ENCODE measurements at places on chromosomes 7 and 10.
A peak's percentile ranks its signal among the peaks of the same experiment; 100 is the strongest.

DNA sequence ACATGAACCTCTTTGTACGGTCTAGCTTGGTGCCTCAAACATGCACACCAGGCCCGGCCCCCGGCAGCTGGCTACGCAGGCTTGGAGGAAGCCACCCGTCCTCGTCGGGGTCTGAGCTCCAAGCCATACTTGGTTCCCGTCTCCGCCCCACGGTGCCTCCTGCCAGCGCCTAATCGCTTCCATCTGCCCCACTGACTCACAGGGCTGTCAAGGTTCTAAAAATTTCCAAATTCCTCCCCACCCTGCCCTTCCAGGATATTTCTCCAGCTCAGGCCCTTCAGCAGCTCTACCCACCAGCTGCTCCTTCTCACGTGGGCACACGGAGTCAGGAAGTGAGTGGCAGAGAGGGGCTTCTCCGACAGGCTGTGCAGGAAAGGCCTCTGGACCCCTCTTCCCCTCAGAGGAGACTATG is 38.8 kb downstream of the TMEM270 start:
- DNase-seq = no peak

DNA sequence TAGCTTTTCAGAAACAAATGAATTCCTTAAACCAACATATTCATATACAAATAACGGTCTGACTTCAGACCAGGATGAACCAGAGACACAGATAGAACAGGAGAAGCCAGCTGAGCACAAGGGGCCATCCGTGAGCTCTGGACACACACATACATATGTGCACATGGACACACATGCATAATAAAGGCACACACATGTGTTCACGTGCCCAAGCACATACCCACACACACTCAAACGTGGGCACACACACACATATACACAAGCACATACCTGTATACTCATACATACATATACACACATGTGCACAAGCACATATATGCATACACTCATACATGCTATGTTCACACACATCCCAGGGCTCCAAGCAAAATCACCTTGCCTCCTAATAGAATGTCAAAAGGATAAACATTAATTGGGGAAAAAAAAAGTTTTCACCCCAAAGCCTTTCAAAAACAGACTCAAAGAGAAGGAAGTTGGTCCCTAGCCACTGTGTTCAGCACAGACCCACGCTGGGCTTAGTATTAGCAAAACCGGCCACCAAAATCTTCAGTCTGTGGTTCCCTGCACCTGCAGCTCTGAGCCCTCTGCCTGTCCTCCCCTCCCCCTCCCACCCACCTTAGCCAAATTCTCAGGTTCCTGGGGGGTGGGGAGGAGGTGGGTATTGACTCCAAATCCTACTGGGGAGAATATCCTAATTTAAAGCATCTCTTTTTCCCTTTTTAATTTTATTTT is 100.4 kb upstream of the MACROH2A2 start:
- DNase-seq = no peak

DNA sequence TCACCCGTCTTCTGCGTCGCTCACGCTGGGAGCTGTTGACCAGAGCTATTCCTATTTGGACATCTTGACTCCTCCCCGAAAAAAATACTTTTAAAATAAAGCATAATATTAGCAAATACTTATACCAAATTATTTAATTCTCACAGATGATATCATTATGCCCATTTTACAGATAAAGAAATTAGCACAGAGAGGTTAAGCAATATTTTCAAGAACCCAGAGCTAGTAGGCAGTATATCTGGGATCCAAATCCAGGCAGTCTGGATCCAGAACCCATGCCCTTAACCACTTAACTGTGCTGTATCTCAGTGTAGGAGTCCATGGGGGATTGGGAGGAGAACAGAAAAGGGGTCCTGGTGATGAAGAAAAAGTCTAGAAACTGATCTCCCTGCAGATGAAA is 6.1 kb downstream of the IQUB start:
- DNase-seq = no peak

DNA sequence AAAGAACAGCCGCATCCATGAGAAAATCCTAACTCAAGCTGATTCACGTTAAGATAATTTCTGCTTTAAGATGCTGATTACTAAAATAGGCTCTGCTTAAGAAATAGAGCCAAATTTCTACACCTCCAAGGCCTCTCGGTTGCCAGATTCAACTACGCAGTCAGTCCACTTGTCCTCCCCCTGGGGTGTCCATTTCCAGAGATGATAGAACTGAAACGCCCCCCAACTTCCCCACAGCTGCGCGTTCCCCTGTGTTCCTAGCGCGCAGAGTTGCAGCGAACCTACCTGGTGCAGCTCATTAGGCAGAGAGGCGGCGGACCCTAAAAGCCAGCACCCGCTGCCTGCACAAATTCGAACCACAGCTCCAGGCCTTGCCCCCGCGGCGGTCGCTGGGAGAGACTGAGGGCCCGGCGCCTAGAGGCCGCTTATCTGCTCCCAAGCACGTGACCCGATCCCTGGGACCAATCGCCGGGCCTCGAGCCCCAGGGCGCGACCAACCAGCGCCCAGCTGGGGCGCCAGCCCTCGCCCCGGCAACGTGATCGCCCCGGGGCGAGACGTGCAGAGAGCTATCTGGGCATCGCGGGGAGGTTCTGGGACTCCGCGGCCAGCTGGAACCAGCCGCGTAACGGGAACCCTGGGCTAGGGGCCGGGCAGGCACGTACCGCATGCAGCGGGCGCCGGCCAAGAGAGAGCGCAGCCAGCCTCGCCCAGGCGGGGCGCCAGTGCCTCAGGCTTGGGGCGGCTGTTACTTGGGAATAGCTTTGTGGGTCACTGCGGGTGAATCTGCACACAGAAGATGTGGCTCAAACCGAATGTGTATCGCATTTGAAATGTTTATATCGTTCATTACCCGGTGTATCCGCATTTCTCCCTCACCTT is at the start of gene PPP1R3C:
TSS of gene PPP1R3C (minus strand) at position 401 of the 880 bp plus-strand sequence. CDS start at position 299, 102 bp downstream.
- DNase-seq = peak; percentile 35

- DNase-seq = no peak
These were observed 75.6 kb upstream of the TCERG1L start for GRCh38 chr10:131387018-131387529.

- DNase-seq = no peak
These were observed 124.6 kb downstream of the CCNY start for GRCh38 chr10:35460852-35461460.

DNA sequence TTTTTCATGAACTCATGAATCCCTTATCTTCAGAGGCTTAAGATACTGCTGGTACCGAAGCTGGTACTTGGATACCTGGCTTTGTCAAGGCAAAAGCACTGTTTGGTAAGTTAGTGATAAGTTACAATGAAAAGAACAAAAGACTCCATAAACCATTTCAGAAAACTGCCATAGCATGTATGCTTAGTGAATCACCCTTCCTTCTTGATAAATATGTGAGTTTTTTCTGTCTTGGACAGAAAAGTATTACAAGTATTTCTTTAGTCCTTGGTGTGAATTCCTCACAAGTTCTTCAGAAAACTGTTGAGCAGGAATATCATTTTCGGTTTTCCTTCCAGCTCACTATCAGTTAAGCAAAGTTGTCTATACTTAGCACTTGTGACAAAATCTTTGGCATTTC is 25.6 kb downstream of the PUS7 start:
- DNase-seq = no peak

DNA sequence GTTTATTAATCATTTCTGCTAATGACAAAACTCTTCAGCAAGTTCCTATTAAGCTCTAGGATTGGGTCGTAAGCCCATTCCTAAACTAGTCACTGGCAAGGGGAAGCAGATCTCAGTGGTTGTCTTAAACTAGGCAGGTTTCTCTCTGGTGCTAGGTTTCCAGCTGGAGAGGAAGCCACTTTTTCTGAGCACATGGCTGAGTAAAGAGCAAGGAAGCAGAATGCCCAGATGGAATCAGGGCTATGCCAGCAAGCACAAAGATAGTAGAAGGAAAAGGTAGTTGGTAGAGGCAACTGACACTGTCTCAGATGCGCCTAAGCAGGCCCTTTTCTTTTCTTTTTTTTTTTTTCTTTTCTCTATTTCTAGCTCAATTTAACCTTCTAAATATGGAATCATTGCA is 224.9 kb downstream of the EXOC4 start:
- DNase-seq = no peak

DNA sequence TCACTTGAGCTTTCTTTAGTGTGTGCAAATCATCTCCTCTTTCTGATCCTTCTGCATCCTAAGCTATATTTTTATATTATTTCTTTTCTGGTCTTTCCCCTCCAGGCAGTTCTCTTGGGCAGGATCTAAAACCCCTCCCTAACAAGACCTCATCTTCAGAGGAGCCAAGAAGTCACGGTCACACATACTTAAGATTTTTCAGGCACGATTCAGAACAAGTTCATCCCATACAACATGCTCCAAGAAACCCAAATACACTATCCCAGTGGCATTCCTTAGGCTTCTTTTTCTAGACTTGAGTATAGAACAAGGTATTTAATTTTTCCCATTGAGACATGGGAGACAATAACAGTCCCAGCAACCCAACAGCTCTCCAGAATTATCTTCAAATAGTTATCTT is 1251.5 kb downstream of the DNAJB9 start:
- DNase-seq = no peak

DNA sequence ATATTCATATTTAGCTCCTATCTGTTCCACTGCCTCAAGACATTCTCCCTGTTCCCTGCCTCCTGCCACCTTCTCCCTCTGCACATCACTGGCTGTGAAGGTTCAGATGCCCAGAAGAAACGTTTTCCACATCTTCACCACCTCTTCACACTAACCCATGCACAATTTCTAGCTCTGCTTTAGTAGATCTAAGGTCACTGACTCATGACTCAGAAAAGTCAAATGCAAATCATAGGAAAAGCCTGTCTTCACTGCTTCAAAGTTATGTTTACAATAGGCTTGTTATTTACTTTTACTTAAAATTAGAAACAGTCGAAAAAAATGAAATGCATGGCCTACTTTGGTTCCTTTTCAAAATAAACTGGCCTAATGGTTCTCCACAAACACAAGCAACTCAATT is 2.5 kb downstream of the SCRN1 start:
- no peak for DNase-seq

GRCh38 chr7:114922026-114922651 is at the start of gene MDFIC:
TSS of gene MDFIC (plus strand) at chr7:114922094. CDS start at chr7:114923034, 940 bp downstream.
- peak; percentile 57 for DNase-seq

DNA sequence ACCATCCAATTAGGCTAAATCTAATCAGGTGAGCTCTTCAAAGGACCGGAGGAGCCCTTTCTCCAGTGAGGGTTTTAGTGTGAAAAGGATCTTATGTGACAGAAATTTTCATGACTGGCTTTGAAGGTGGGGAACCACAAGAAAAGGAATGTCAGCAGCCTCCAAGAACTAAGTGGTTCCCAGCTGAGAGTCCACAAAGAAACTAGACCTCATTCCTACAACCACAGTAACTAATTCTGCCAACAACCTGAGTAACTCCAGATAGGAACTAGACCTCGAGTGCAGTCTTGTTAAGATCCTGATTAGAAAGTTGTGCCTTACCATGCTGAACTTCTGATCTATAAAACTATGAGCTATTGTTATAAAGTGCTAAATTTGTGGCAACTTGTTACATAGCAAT is 51.3 kb downstream of the PCLO start:
- DNase-seq = no peak

DNA sequence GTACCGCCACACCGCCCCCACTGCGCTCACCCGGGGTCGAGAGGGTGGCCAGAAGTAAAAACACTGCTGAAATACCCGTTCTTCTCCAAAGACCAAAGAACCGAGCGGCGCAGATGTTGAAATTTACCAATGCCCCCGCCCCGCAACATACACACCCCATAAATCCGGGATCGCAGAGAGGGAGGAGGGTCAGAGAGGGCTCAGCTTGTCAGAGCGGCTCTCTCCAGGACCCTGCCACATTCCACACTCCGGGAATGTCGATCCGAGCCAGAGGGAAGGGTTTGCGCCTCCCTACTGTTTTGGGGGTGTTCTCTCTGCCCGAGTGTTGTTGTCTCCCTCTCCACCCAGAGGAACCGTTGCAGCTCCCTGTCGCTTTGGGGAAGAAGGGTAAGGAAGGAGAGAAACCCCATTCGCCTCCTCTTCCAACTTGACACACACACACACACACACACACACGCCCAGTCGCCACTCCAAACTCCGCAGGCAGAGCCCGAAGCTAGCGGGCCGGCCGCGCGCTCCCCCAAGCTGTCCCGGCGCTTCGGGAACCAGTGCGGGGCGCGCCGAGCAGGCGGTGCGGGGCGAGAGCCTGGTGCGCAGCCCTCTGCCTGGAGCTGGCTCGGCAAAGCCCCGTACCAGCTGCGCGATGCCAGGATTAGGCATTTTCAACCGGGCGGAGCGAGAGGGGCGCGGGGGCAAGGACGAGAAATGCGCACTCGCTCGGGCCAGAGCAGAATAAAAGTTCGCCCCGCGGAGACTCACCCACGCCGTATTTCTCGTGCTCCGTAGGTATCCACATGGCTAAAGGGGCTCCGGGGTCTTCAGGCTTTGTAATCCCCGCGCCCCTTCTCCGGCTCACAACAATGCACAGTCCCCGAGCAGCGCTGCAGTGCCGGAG is 609 bp downstream of the DOCK4 start:
- DNase-seq = no peak

DNA sequence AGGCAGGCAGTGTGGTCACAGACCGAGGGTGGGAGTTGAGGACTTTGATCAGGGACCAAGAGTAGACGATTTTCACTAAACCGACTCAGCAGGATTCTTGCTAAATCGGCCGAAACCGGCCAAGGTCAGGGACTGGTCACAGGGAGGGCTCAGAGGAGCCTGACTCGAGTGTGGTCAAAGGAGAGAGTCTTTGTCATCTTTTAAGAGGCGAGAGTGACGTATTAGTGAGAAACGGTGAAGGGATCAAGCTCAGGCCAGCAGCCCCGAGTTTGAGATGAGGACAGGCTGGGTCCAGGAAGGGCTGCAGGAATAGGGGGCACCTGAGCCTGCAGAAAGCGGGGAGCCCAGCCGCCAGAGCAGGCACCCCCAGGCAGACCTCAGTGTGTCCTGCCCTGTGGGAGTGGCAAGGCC is 41.6 kb upstream of the FAM20C start:
- DNase-seq = no peak

- DNase-seq = no peak
These were observed 115.7 kb downstream of the ICA1 start for GRCh38 chr7:8146106-8146787.

DNA sequence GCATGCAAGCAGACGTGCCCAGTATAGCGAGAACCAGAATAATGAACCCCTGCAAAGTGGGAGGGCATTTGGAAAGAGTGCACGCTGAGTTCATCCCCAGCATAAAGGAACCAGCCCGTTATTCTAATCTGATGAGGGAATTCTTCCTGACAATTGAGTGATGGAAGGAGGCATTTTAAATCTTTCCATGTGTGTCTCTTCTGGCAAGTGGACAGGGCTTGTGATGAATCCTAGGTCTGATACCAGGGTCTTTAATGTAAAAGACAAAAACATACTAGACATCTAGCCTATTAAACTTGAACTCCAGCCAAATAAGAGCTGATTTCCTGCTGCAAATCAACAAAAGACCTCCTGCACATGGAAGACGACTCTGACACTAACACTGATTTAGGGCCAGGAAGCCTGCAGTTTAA is 301.2 kb downstream of the DPP6 start:
- DNase-seq = no peak

Measured in stimulated activated CD4-positive, alpha-beta T cell treated with anti-CD3 and anti-CD28 coated beads, Interleukin-4, amount 100 ng/mL, for 48 hours (primary cell).